CD4-positive, alpha-beta T cell treated with Interferon gamma for 1 hour (primary cell): ENCODE measurements at places on chromosomes 11 and 22.

DNA sequence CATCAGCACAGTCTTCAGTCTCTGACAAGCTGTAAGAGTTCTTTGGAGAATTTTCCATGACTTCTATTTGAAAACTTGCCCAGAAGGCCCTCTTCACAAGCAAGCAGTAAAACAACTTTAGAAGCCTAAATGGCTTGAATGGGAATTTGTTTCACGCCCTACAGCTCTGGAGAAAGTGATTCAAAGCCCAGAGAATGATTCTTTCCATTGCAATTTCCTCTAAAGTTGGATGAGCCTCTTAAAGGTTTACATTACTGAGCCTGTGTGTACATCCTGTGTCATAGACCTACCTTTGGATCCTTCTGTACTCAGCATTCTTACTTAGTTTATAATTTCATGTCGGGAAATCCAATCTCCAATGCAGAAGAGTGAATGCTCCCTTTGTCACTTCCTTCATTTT lies 6.8 kb upstream of the OR8B3 start:
- DNase-seq: no peak

- DNase-seq: no peak
Measured at GRCh38 chr22:38569181-38569971, 607 bp downstream of the DMC1 start.

- no peak for DNase-seq
Measured at GRCh38 chr22:45399712-45400445, 13.5 kb downstream of the SMC1B start.

- no peak for DNase-seq
Measured at GRCh38 chr11:126978165-126978564, 22.4 kb downstream of the KIRREL3 start.
